ENCODE measurements at places on chromosomes 11 and 22. TPM values are rescaled to one million over a fixed set of nuclear protein-coding genes. Genes with fewer than 3 reads are reported as not detected.

DNA sequence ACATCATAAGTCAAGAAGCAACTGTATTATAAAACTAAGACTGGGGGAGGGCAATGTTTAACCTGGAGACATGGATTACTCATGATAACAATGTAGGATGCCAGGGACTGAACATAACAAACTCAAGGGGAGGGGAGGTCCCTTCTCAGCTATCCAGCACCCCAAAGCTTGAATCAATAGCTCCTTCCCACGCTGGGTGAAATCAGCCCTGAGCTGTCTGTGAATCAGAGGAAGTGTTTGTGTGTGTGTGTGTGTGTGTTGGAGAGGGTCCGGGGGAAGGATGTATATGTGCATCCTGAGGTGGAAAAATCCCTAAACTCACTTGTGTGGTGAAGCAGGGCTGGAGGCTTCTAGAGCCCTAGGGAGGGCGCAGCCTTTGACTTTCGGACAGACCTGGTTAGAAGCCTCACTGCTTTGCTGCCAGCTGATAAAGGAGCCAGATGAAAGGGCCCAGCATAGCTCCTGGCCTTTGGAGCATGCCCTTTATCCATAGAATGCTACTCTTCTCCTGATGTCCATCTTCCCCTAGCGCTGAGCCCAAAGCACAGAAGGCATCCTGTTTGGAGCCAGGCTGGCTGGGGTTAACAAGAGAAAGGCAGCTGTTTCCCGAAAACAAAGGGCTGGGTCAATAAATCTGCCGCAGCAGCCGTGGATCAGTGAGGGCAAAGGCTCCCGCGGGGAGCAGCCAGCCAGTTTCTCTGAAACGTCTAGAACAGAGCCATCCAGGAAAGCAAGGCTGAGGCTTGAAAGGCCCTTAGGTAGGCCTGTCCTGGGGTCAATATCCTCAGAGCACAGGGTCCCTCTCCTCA is 35.8 kb downstream of the TNKS1BP1 start:
- DNase-seq = peak; percentile 85

- no peak for DNase-seq
These were observed 56.4 kb downstream of the FDX1 start for GRCh38 chr11:110486156-110486555.

GRCh38 chr11:74626130-74626529 is 33.7 kb downstream of the POLD3 start:
- DNase-seq = no peak

GRCh38 chr22:50225200-50225969 is 19.4 kb downstream of the TUBGCP6 start:
- DNase-seq = no peak

DNA sequence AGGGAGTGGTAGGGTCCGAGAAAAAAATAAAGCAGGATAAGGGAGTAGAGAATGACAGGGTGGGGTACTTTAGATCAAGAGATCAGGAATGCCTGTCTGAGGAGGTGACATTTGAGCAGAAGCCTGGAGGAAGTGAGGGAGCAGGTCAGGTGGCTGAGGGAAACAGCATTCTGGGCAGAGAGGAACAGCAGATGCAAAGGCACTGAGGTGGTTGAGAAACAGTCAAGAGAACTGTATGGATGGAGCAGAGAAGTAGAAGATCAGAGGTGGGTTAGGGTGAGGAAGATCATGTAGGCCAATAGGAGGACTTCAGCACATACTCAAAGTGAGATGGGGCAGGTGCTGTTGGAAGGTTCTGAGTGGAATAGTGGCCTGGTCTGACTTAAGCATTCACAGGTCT is 8.3 kb downstream of the ARHGEF17 start:
- DNase-seq = no peak

GRCh38 chr11:36465449-36466163 is 44.5 kb downstream of the TRAF6 start:
- no peak for DNase-seq

DNA sequence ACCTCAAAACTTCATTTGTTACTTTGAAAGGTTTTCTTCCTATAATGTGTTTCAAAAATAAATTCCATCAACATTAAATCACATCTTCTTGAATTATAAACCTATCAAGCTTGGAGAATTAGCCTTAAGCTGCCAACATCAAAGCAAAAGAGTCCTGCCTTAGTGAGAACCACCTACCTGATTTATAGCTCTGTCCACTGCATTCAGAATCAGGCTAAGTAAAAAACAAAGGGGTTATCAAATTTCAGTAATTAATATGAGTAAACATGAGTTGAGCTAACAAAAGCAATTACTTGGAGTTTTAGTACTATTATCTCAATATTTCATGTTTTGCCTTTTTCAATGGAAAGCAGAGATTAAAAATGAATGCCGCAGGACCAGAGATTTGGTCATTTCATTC is 73.9 kb downstream of the CADM1 start:
- DNase-seq = no peak

Gene RTN4R
- 12.2 TPM for total RNA-seq

Gene OR8G1
- not detected for total RNA-seq

Data from PC-3 (cell line).